Endothelial cell (in vitro differentiated cells): ENCODE measurements at places on chromosomes 7 and 10. TPM values are rescaled to one million over a fixed set of nuclear protein-coding genes. Genes with fewer than 3 reads are reported as not detected.

DNA sequence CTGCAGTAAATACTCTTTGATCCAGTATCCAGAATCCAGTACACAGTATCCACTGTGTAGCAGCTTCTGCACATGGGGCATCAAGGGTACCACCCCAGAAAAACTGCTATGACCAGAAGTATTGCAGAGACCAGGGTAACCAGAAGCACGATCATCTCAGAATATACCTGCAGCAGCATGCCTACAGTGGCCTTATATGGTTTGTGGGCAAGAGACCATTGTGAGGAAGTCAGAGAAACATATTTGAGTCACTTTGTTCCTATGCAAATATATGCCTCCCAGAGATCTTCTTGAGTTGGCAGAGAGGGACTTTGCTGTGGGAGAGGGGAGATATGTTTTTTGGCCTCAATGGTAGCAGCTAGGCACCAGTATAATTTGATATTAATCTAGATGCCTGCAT is 206.4 kb upstream of the LRRTM3 start:
- no peaks in the 10 kb centered on the region for H3K36me3 ChIP-seq
- H3K27me3 ChIP-seq, result no peaks in the 10 kb centered on the region
- no peak for DNase-seq

DNA sequence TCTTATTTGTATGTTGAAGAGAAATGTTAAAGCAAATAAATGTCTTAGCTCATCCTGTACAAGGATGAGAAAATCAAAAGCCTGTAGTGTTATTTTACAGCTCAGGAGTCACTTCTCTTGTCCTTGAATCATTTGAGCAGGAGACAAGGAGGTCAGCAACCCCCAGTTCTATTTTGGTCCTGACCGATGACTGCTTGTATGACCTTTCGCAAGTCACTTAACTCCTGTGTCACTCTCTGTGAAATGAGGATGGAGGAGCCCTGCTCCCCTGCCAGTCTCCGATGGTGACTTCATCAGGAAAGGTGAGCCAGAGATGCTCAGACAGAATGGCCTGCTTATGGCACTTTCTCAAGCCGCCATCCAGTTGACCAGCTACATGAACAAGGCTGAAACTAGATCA is 101.0 kb downstream of the CELF2 start:
- H3K4me3 ChIP-seq, result no peak overlapping the region
- DNase-seq, result no peak
- no peaks in the 10 kb centered on the region for H3K4me1 ChIP-seq
- no peaks in the 10 kb centered on the region for H3K27me3 ChIP-seq

- DNase-seq, result peak; percentile 20
- no peaks in the 10 kb centered on the region for H3K36me3 ChIP-seq
- peak overlapping the region; percentile 91 for H3K27ac ChIP-seq
- peak overlapping the region; percentile 99 for H3K4me3 ChIP-seq
- peaks cover 8% of the 10 kb centered on the region for H3K4me1 ChIP-seq
Measured at GRCh38 chr10:73625004-73625883, 16.0 kb downstream of the MYOZ1 start.

DNA sequence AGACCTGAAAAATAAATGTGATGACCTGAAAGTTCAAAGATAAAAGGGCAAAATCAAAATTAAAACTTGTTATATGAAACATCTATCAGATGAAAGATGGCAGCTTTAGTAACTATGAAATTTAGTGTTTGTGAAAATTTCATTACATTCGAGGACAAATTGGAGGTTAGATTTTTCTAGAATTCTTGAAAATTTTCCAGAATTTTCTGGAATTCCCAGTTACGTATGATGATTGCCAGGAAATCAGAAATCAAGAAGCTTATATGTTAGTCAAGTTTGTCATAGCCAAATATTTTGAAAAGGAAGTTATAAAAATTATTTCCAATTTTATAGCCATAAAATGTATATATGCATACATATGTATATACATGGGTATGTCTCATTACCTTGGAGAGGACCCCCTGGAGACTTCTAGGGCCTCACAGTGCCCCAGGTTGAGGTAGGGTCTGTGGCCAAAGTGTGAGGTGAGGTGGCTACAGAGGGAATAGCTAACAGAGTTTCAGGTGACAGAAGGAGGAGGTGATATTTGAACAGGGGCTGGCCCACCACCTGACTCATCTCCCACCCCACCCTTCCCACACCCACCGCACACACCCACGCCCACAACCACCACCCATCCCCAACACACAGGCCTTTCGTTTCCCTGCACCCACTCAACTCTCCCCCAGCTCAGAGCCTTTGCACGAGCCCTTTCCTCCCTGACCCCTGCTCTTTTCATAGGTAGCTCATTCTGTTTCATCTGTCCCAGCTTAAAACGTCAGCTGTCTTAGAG is 21.5 kb downstream of the C10orf105 start:
- H3K27ac ChIP-seq, result no peak overlapping the region
- H3K4me1 ChIP-seq, result peaks cover 17% of the 10 kb centered on the region
- H3K27me3 ChIP-seq, result peaks cover 5% of the 10 kb centered on the region
- H3K36me3 ChIP-seq, result no peaks in the 10 kb centered on the region
- no peak for DNase-seq
- H3K4me3 ChIP-seq, result no peak overlapping the region

- no peaks in the 10 kb centered on the region for H3K4me1 ChIP-seq
- no peak overlapping the region for H3K4me3 ChIP-seq
- DNase-seq, result no peak
- H3K36me3 ChIP-seq, result peaks cover 8% of the 10 kb centered on the region
Measured at GRCh38 chr10:131570716-131571307, 259.3 kb upstream of the TCERG1L start.

DNA sequence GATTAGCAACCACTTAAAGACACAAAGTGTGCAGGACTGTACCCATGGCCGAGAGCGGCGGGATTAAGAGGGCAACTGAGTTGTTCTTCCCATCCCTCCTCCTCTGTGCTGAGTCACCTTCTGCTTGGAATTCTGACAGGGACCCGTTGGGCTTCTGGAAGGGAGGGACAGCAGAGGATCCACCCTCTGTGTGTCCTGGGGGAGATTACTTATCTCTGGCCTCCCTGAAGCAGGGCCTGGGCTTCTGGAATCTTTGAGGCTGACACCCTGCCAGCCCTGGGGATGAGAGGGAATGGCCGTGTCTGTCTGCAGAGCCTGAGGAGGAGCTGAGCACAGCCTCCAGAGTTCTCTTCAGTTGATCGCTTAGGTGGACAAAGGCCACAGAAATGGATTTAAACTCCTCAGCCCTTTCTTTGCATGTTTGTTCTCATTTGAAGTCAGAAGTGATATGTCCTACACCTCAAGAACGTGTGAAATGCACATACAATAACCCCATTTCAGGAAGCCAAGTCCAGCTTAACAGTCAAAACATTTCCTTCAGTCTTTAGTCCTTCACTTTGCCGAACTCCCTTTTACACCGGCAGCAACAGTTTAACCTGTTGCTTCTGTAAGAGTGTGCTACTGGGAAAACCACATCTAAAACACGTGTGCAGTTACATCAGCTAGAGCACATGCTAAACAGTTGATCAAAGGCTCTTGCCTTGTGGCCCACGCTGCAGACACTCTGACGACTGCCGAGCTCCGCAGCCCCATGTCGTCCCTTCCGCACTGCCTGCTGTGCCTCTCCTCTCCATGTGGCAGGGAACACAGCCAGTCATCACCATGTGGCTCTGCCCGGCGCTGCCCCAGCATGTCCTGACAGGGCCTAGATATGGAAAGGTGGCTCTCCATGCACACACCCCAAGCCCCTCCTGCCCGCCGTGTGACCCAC is 55.7 kb downstream of the IKZF1 start:
- H3K4me3 ChIP-seq, result no peak overlapping the region
- peaks cover 24% of the 10 kb centered on the region for H3K4me1 ChIP-seq
- no peak for DNase-seq
- H3K27ac ChIP-seq, result no peak overlapping the region

- no peaks in the 10 kb centered on the region for H3K4me1 ChIP-seq
- no peaks in the 10 kb centered on the region for H3K27me3 ChIP-seq
- H3K36me3 ChIP-seq, result no peaks in the 10 kb centered on the region
- no peak for DNase-seq
- no peak overlapping the region for H3K4me3 ChIP-seq
Measured at GRCh38 chr10:71553432-71553831, 156.7 kb downstream of the CDH23 start.

DNA sequence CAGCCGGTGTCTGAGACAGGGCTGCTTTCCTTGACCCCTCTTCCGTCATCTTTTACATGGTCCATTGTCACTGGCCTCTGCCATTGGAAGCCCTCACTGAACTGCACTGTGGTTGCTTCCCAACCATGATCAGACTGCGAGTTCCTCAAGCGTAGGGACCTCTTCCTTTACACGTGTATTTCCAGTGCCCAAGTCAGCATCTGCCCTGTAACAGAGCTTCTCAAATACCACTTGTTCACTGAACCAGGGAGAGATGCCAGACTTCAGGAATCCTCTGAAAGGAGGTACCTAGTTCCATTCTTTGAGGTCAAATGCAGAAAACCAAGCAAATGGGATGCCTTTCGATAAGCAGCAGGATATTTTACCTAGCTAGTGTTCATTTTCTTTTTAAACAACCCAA is 145.1 kb downstream of the NRP1 start:
- peaks cover 21% of the 10 kb centered on the region for H3K4me1 ChIP-seq
- no peak overlapping the region for H3K4me3 ChIP-seq
- peaks cover 24% of the 10 kb centered on the region for H3K27me3 ChIP-seq

- H3K27ac ChIP-seq, result no peak overlapping the region
- peaks cover 2% of the 10 kb centered on the region for H3K4me1 ChIP-seq
- no peak for DNase-seq
- H3K36me3 ChIP-seq, result no peaks in the 10 kb centered on the region
Measured at GRCh38 chr7:91720260-91720937, 160.1 kb downstream of the MTERF1 start.

DNA sequence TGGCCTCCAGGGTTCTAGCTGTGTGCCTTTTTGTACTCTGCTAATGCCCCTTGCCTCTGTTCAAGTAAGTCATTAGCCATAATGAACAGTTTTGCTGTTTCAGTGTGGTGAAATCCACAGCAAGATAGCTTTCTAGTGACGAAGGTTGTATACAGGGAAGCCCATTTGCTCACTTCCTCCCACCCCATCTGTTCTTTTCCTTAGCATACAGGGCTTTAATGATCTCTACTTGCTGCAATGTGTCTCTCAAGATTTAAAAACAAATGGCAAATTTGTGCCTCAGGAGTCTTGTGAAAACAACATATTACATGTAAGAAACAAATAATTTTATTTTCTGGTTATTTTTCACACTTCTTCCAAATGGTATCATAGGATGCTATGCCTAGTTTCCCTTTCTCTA is 243.2 kb downstream of the CDK14 start:
- H3K36me3 ChIP-seq, result peaks cover 13% of the 10 kb centered on the region
- no peak for DNase-seq
- no peaks in the 10 kb centered on the region for H3K27me3 ChIP-seq
- peaks cover 7% of the 10 kb centered on the region for H3K4me1 ChIP-seq
- no peak overlapping the region for H3K4me3 ChIP-seq

DNA sequence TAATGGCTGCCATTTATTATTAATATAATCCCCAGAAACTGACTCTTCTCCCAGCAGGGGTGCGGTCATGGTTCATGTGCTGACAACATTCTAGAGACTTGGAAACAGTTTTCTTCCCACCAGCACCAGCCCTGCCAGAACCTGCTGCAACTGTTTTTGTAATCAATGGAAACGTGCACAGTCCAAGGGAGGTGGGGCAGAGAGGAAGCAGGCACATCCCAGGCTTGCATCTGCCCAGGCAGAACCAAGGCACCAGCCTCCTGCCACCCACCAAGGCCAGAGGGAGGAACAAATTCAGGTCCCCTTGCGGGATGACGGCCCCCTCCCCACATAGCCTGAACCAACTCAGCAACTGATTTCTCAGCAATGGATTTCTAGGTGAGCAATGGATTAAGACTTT is 119.0 kb downstream of the OAT start:
- no peak for DNase-seq
- H3K4me1 ChIP-seq, result no peaks in the 10 kb centered on the region
- H3K4me3 ChIP-seq, result no peak overlapping the region
- H3K27ac ChIP-seq, result no peak overlapping the region
- peaks cover 3% of the 10 kb centered on the region for H3K27me3 ChIP-seq

GRCh38 chr10:123149162-123149567 is 1.2 kb downstream of the HMX2 start:
- H3K36me3 ChIP-seq, result no peaks in the 10 kb centered on the region
- peaks cover 22% of the 10 kb centered on the region for H3K27me3 ChIP-seq
- H3K4me1 ChIP-seq, result peaks cover 38% of the 10 kb centered on the region
- no peak overlapping the region for H3K27ac ChIP-seq
- DNase-seq, result no peak

DNA sequence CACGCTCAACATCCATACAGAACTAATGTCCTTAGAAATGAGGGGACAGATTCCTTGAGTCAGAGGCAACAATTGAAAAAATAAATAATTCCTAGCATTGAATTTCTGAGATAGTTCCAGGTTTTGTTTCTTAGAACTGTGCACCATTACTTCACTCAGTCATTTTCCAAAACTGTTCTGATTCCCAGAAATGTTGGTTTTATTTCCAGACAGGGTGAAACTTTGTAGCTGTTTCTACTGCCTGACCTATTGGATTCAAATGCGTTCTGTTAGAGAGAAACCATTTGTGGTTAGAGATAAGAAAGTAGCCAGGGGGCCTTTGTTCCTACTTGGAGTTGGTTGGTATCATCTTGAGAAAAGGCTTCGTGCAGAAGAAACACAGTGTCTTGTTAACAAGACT is 8.1 kb upstream of the DEPP1 start:
- no peak overlapping the region for H3K4me3 ChIP-seq
- H3K27ac ChIP-seq, result no peak overlapping the region
- H3K4me1 ChIP-seq, result peaks cover 46% of the 10 kb centered on the region
- peaks cover 3% of the 10 kb centered on the region for H3K36me3 ChIP-seq

DNA sequence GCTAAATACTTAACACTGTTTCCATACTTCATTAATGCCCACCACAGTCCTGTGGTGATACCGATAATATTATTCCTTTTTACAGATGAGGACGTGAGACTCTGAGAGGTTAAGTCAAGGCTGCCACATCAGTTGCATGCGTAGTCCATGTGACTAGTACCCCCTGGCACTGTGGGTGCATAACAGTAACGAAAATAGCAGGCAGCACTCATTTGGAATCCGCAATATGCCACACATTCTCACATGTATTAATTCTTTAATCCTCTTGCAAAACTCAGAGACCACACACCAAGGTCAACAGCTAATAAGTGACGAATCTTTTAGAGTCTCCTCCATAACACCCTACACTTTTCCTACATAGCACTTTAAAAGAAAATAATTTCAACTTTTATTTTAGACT is 99.5 kb upstream of the HABP2 start:
- no peak overlapping the region for H3K4me3 ChIP-seq
- H3K27me3 ChIP-seq, result peaks cover 1% of the 10 kb centered on the region
- peak overlapping the region; percentile 13 for H3K27ac ChIP-seq
- H3K4me1 ChIP-seq, result peaks cover 7% of the 10 kb centered on the region
- peaks cover 4% of the 10 kb centered on the region for H3K36me3 ChIP-seq

GRCh38 chr10:4450981-4451908 is 374.8 kb upstream of the AKR1E2 start:
- DNase-seq, result peak; percentile 11
- no peaks in the 10 kb centered on the region for H3K36me3 ChIP-seq
- H3K4me1 ChIP-seq, result peaks cover 43% of the 10 kb centered on the region
- no peak overlapping the region for H3K4me3 ChIP-seq

P4HA1 gene
- 20.4 TPM for total RNA-seq

TMEM213 gene
- not detected for total RNA-seq

BEND7 gene
- 53.3 TPM for total RNA-seq

TUBGCP2 gene
- total RNA-seq, result 50.7 TPM

TRIM73 gene
- 7.4 TPM for total RNA-seq

PAX2 gene
- 17.4 TPM for total RNA-seq

CCL24 gene
- total RNA-seq, result not detected

ELN gene
- total RNA-seq, result 44.8 TPM

GRIFIN gene
- not detected for total RNA-seq
